ENCODE measurements at places on chromosomes 4 and X. TPM values are rescaled to one million over a fixed set of nuclear protein-coding genes. Genes with fewer than 3 reads are reported as not detected.

DNA sequence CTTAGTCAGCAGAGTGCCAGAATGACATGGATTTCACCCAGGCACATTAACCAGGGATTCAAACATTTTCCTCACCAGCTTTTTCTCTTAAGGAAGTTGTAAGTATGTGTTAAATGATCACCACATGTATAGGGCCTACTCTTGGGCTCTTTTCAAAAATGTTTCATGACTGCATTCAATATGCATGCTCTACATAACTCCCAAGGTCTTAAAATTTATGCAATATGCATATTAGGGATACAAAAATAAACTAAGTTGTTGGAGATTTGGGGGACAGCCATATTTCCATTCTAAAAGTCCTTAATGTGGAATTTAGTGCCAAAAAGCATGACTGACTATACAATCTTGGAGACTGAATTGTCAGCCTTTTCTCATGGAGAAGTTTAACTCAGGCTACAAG is 25.0 kb upstream of the TRPC5OS start:
- DNase-seq, result no peak

DNA sequence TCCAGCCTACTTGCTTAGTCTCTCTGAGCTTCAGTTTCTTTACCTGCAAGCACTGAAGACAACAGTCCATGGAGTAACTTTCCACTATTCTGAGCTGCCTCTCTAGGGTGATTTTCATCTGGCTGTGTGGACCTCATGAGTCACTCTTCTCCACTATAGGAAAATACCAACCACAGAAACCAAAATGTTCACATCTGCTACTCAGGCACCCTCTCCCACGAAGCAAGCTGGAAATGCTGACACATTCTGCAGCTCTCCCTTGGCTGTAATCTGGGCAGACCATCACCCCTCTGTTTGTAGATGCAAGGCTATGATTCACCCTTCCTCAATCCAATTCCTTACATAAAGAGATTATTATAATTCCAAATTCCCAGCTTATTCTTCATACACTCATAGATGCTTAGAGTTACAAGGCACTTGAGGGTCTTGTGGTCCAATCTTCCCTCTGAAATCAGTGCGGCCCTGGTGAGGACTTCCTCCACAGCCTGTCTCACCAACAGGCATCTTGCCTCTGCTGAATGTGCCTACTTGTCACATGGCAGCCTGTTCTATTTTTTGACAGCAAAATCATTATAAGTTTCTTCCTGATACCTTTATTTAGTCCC is 97.0 kb upstream of the LNX1 start:
- no peak for DNase-seq

GRCh38 chr4:54946741-54947140 is 178.7 kb downstream of the KDR start:
- DNase-seq, result no peak

GRCh38 chr4:77199276-77199675 is 42.3 kb downstream of the CCNG2 start:
- no peak for DNase-seq

NR0B1 gene
- not detected for total RNA-seq
